ENCODE measurements at places on chromosomes 6 and 20.

- no peak for DNase-seq
Measured at GRCh38 chr6:143545165-143545564, 33.6 kb upstream of the FUCA2 start.

- DNase-seq: no peak
Measured at GRCh38 chr20:19913927-19914614, 103.1 kb upstream of the NAA20 start.

DNA sequence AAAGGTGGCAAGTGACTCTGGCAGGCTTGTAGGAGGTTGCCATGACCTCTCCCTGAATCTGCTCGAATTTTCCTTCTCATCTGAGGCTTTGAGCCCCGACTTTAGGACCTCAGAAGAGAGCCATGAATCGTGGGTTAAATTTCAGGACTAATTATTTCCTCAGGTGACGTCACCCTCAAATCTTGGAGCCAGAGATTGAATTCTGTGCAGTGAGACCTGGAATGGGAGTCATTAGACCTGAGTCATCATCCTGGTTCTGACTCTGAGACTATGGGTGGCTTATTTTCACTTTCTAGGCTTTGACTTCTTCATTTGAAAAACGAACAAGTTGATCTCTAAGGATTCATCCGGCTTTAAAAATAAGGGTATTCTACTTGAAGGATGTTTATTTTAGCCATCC, 48.5 kb upstream of the PDYN start:
- no peak for DNase-seq

DNA sequence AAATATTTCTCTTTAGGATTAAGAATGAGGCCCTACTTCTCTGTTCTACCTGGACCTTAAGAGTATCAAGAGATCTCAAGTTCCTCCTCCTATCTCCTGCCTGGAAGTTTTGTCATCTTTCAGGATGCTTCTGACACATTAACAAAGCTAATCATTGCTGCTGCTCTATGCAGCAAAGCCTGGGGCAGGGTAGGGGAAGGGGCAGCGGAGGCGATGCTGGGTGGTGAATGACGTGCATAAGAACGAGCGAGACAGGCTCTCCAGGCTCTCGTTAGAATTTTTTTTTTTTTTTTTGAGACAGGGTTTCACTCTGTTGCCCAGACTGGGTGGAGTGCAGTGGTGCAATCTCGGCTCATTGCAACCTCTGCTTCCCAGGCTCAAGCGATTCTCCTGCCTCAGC, 31.2 kb downstream of the FERMT1 start:
- no peak for DNase-seq

- no peak for DNase-seq
Measured at GRCh38 chr6:110170081-110170480, 9.4 kb downstream of the WASF1 start.

DNA sequence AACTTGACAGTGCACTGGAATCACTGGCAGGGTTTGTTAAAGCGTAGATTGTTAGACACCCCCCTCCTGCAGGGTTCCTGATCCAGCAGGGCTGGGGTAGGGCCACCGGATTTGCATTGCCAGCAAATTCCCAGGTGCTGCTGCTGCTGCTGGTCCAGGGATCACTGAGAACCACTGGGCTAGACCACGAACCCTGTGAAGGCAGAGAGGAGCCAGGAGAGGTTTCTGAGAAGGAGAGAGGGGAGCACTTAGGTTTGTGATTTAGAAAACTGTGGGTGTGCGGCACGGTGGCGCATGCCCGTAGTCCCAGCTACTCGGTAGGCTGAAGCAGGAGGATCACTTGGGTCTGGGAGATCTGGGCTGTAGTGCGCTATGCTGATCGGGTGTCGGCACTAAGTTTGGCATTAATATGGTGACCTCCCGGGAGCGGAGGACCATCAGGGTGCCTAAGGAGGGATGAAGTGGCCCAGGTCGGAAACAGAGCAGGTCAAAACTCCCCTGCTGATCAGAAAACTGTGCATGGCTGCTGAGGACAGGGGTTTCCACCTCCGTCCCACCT, 53.6 kb upstream of the FAM83D start:
- no peak for DNase-seq

DNA sequence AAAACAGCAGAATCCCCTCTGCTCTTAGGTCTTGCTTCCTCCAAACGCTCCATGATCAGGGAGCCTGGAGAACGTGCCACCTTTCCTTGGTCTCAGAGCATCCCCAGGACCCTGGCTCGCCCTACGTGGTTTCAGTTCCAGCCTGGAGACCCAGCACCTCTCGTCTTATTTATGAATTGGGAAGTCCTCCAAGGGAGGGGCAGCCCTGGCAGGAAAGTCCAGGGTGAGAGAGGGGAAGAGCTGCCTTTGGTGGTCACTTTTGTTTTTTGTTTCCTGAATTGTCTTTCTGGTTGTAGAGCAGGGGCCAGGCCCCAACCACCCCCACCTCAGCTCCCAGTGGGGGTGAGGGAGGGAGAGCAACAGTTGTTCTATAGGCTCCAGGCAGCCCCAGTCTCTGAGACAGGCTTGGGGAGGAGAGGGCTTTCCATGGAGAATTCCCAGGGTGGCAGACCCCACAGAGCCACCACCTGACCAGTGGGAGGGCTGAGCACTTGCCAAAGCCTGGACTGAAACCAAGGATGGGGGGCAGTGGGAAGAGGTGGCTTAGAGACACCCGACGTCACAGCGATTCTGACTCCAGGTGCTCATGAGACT, 88.8 kb downstream of the PRND start:
- DNase-seq: no peak

- DNase-seq: peak; percentile 83
Measured at GRCh38 chr6:73262671-73263569, at the start of gene KHDC1. Gene KHDC1 (minus strand): TSS chr6:73263196. CDS start chr6:73242517, 20,679 bp downstream.

DNA sequence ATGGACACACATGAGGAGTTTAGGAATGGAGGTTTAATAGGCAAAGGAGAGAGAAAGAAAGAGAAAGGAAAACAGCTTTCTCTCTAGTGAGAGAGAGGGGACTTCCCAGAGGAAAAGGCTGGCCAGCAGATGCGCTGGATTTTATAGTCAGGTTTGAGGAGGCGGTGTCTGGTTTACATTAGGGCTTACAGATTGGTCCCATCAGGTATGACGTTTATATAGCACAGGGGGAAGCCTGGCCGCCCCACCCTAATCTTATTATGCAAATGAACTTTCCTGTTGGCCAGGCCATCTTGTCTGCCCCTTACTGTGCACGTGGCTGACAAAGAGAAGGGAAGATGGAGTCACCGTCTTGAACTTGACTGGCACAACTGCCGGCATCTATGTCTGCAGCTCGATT, 86.6 kb upstream of the QKI start:
- DNase-seq: no peak

- no peak for DNase-seq
Measured at GRCh38 chr20:1105599-1106194, 12.7 kb upstream of the PSMF1 start.

DNA sequence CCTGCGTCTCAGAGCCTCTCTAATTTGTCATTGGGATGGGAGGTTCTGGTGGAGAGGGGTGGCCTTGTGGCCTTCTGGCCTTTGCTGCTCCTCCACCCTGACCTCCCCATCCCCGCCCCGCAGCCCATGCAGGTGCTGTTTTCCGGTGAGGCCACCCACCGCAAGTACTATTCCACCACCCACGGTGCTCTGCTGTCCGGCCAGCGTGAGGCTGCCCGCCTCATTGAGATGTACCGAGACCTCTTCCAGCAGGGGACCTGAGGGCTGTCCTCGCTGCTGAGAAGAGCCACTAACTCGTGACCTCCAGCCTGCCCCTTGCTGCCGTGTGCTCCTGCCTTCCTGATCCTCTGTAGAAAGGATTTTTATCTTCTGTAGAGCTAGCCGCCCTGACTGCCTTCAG, 171.8 kb upstream of the RNF24 start:
- no peak for DNase-seq

DNA sequence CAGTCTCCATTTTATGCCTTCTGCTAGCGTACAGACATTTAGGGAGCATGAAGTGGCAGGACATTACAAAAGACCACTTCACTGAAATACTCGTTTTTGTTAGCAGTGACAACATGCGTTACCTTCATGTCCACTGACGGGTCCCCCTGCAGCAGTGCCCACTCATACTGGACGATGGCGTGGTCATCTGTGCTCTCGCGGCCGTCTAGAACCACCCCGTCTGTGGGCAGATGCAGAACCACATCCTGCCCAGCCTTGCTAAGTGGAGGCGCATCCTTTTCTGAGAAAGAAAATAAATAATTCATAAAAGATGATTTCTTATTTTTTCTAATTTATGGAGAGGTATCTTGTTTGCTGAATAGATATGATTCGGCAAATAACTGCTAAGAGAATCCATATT, 11.3 kb downstream of the LRP11 start:
- DNase-seq: no peak
